ENCODE measurements at places on chromosomes 2 and 18.

DNA sequence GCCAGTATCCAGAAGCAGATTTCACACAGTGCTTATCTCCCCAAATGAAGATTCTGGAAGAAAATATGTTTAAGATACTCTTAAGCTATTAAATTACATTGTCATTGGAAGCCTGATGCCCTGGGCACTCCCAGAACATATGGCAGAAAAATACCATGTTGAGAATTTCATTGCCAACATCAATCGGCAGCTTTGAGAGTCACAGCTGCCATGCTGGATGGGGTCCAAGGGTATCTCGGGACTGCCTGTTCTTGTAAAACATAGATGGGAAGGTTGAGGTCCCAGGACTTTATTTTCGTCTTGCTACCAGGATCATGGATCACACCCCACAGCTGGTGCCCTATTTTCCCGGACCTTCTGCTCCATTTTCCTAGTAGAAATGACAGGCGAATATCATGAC lies 632.5 kb downstream of the SUCLG1 start:
- no peak for DNase-seq

DNA sequence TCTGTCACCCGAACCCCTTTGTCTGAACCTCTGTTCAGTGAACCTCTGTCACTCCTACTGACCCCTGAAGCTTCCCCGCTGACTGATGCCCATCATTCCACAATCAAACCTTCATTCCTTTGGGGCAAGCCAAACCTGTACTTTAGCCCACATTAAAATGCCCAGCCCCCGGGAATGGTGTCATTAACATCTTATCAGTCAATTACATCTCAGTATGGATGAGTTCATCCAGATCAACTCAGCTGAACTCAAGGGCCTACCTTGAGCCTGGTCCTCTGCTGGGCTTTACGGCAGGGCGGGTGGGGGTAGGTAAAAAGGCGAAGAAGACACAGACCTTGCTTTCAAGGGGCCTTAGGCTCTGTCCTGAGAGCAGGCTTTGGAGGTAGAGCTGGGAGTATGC lies 154.4 kb upstream of the SMAD2 start:
- no peak for DNase-seq

DNA sequence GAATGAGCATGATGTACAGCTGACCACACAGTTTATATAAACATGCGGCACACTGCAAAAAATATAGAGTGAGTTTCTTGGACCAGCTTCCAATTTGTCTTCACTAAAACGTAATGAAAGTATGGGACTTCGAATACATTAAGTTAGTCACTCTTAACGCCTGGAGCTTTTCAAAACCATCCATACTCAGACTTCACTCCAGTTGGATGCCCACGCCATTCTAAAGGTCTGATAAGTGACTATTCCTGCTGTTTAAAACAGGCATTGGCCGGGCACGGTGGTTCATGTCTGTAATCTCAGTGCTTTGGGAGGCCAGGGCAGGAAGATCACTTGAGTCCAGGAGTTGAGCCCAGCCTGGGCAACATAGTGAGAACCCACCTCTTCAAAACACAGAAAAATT lies 84.6 kb downstream of the MYL12B start:
- DNase-seq, result no peak

- DNase-seq, result no peak
Measured at GRCh38 chr2:233833345-233833744, 21.0 kb downstream of the HJURP start.

DNA sequence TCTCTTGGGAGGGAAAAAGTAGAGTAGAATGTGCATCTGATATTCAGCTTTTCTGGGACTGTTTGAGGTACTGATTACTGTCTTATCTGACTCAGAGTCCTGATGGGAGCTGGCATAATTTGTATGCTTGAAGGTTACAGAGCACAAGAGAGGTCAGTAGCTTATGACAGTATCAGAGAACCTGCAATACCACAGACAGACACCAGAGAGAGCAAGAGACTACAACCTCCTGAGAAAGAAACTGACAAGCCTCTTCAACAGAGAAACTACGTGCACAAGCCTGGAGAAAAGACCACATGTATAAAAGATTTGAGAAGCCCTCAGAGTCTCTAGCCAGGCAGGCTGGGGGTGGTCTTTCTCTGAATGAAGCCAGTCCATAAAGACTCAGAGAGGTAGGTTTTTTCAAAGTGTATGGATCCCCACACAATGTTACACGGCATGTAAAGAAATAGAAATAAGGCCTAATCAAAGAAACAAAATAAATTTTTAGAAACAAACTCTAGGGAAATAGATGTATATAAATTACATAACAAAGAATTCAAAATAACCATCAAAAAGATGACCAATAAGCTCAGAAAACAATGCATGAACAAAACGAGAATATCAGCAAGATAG lies 568.3 kb downstream of the LRRTM4 start:
- DNase-seq, result no peak

GRCh38 chr2:134177351-134177931 lies 76.4 kb upstream of the MGAT5 start:
- no peak for DNase-seq

DNA sequence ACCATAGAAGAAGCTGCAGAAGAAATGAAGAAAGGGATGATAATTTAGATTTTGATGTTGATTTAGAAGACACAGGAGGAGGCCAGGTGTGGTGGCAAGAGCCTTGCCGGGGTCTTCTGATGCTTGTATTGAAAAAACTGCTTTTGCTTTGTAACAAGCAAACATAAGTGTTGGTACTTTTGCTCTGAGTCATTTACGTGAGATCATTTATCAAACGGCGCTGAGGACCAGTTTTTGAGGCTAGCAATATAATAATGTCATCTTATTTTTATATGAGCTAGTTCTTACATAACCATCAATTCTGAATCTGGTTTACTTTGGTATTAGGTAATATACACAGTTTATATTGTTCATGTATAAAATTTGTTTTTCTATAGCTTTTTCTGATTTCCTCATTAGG lies 30.6 kb downstream of the SPTBN1 start:
- no peak for DNase-seq

DNA sequence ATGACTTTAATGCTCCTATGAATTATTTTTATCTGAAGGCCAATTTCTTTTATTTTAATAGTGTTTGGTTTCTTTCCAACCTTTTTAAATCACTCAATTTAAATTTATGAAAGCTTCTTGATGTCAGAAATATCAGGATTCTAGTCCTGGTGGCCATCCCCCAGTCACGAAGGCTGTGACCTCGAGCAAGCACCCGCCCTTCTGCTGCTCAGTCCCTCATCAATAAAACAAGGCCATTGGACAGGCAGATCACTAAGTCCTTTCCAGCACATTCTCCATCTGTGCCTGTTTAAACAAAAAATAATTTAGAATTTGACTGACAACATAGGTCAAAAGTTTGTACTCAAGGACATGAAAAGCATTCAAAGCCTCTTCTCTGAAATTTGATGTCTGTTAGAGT lies 483.6 kb upstream of the VRK2 start:
- DNase-seq, result no peak

GRCh38 chr18:55641486-55641885 lies 53.5 kb upstream of the TCF4 start:
- DNase-seq, result no peak

GRCh38 chr18:64330931-64331330 lies 182.0 kb upstream of the LINC00305 start:
- DNase-seq, result no peak

- DNase-seq, result no peak
Measured at GRCh38 chr2:120294008-120294340, 41.3 kb downstream of the RALB start.

- DNase-seq, result no peak
Measured at GRCh38 chr2:237053066-237053465, 32.6 kb upstream of the COPS8 start.

DNA sequence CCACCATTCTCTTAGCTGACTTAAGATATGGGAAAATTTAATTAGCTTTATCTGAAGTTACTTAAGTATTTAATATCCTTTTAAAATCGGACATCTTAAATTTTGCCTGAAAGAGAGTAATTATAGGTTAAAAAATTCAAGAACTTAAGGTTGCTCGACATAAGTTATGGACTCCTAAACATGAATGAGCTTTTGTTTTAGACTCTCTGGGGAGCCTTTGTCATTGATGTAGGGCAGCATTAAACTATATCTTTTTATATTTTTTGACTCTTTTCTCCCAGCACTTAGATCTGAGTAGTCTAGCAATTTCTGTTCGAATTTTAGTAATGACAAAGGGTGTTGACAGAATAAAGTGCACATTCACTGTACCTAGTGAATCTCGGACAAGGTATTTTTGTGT lies 4.7 kb downstream of the PHLPP1 start:
- no peak for DNase-seq

GRCh38 chr2:65064728-65065552 lies 8.7 kb downstream of the CEP68 start:
- DNase-seq, result peak; percentile 17

GRCh38 chr2:120303177-120303576 lies 42.8 kb upstream of the INHBB start:
- DNase-seq, result no peak

GRCh38 chr18:62524440-62525200 lies 1.8 kb downstream of the ZCCHC2 start:
- DNase-seq, result peak; percentile 67

- no peak for DNase-seq
Measured at GRCh38 chr2:148350199-148350598, 294.4 kb upstream of the EPC2 start.

- DNase-seq, result no peak
Measured at GRCh38 chr2:217940261-217941220, 62.3 kb downstream of the TNS1 start.

- DNase-seq, result no peak
Measured at GRCh38 chr2:192288295-192288694, 93.6 kb upstream of the TMEFF2 start.

- no peak for DNase-seq
Measured at GRCh38 chr2:7703048-7703447, 785.8 kb downstream of the RNF144A start.

- no peak for DNase-seq
Measured at GRCh38 chr2:217604527-217605194, 398.1 kb downstream of the TNS1 start.

DNA sequence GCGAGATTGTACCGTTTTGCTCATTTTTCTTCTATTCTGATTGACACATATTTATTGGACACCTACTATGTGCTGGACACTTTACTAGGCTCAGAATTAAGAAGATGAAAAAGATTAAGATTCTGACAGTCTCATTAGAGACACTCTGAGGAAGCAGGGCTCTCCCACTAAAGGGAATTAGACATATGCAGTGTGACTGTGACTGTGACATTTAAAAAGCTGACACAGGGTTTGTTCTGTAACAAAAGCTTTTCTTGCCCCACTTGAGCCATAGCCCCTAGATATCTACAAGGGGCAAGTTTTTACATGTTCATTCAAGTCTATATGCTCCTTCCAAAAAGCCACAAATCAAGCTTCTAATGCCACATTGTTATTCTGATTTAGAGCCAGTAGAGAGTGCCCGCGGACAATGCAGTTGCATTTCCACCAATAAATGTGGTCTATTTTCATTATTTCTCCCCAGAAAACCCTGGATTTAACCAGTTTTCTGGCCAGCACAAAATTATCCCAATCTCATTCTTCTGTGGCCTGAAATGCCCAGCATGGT lies 9.8 kb downstream of the ARHGAP25 start:
- no peak for DNase-seq

GRCh38 chr2:27996156-27996922 lies 105.8 kb downstream of the BABAM2 start:
- no peak for DNase-seq

- no peak for DNase-seq
Measured at GRCh38 chr2:1736045-1736444, 8.3 kb downstream of the PXDN start.

GRCh38 chr18:7133181-7133580 lies 15.6 kb upstream of the LAMA1 start:
- DNase-seq, result no peak

DNA sequence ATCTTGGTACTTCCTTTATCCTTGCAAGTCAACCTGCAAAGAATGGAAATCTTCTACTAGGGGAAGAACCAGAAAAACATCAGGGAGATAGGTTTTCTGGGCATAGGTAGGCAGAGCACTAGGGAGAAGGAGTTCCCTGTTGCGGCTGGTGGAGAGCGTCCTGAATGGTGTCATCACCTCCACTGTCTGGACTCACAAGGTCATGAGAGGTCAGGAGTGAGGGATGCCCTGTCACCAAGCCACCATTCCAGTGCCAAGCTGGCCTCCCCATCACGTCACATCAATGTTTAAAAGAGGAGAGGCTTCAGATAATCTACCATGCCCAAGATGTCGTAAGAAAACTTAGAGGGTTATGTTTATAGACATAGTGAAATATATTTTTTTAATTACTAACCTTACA lies 72.1 kb downstream of the BCL2 start:
- no peak for DNase-seq

DNA sequence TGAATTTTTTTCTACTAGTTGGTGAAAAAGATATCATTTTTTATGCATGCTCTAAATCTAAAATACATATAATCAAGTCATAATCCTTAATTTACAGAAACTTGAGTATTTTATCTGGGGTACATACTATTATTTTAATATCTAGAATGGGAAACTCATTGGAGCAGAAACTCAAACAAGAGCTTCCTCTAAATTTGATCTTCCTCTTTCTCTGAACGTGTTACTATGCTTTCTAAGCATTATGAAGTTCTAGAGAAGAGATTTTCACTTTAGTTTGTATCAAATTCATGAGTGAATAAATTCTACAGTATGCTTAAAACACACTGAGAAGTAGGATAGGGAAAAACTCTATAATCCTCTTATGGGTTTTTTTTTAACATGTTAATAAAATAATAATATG lies 20.6 kb upstream of the SLC38A11 start:
- DNase-seq, result no peak

DNA sequence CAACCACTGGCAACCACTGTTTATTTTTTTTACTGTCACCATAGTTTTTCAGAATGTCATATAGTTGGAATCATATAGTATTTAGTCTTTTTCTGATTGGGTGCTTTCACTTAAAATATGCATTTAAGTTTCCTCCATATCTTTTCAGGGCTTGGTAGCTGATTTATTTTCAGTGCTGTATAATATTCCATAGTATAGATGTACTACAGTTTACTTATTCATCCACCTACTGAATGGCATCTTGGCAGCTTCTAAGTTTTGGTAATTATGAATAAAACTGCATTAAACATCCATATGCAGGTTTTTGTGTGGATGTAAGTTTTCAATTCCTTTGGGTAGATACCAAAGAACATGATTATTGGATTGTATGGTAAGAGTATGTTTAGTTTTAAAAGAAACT lies 23.0 kb downstream of the CFAP221 start:
- DNase-seq, result no peak

DNA sequence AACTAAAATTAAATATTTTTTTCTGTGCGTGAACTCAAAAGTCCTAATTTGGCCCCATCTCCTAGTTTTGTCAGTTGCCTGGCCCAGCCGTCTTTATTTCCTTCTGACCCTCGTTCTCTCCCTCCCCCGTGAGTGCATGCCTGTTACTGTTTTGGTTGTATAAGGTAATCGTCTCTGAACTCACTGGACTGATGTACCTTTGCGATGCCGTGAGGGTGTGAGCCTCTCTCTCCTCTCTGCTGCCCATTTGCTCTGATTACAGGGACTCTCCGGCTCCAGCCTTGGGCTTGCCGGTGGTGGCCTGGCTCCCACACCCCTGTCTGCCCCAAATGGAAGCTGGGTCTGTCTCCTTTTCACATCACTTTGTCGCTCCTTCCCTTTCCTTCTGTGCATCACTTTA lies 66.5 kb upstream of the RBM44 start:
- DNase-seq, result no peak

- DNase-seq, result no peak
Measured at GRCh38 chr2:218307415-218308090, 15.2 kb upstream of the TMBIM1 start.

Data from stimulated activated CD4-positive, alpha-beta T cell treated with anti-CD3 and anti-CD28 coated beads, Interleukin-4, amount 100 ng/mL, for 1 hour (primary cell).